NCI-H510A (cell line): ENCODE measurements at places on chromosomes 12 and 14.
A peak's percentile ranks its signal among the peaks of the same experiment; 100 is the strongest.

- no peak for DNase-seq
Observed at GRCh38 chr12:50187084-50187900, 20.1 kb upstream of the CERS5 start.

- no peak for DNase-seq
Observed at GRCh38 chr12:69047990-69048389, 115.0 kb upstream of the CPM start.

DNA sequence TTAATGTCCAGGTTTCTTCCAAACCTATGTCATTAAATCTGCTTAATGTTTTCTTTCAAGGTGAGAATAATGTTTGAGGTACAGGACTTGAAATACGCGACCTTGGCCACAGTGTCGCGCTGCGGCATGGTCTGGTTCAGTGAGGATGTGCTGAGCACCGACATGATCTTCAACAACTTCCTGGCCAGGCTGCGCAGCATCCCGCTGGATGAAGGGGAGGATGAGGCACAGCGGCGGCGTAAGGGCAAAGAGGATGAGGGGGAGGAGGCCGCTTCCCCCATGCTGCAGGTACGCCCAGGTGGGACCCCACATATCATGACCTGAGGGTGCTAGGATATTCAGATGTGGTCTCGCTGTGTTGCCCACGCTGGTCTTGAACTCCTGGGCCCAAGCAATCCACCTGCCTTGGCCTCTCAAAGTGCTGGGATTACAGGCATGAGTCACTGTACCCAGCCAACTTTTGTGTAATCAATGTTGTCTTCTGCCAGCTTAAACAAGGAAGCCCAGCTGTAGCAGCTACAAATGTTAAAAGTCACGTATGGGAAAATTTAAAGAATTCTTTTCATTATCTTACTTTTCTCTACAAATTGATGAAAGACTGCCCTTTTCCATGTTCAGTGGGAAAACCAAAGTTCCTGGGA, 50.8 kb downstream of the DYNC1H1 start:
- no peak for DNase-seq

- peak; percentile 54 for DNase-seq
Observed at GRCh38 chr14:88013750-88014349, 8.9 kb downstream of the GPR65 start.

GRCh38 chr12:89833337-89834252, 125.0 kb upstream of the ATP2B1 start:
- no peak for DNase-seq

GRCh38 chr12:104834607-104835006, 123.5 kb downstream of the SLC41A2 start:
- no peak for DNase-seq

DNA sequence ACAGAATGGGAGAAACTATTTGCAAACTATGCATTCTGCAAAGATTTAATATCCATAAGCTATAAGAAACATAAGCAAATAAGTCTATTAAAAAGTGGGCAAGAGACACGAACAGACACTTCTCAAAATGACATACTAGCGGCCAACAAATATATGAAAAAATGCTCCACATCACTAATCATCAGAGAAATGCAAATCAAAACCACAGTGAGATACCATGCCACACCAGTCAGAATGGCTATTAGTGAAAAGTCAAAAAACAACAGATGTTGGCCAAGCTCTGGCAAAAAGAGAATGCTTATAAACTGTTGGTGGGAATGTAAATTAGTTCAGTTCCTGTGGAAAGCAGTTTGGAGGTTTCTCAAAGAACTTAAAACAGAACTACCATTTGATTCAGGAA, 121.3 kb downstream of the KCNMB4 start:
- no peak for DNase-seq

DNA sequence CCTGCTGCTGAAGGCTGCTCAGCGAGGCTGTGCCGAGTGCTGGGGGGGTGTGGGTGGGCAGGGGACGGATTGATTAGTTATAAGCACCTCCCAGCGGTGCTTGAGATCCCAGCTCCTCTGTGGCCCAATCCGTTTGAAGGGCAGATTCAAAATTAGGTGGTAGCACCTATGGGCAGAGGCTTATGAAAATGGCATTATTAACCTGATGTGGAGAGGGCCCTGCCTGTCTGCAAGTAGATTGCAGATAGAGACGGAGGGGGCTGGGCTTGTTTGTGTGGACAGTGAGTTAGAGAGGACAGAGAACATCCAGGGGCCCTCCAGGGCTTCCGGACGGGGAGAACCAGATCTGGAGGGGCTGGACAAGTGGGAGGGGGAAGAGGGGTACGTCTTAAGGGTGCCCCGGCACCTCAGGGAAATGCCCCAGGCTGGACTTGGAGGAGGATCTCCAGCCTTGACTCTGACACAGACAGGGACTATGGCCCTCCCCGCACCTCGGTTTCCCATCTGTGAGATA, at the start of gene RTL1:
TSS of gene RTL1 (minus strand) at position 51 of the 514 bp plus-strand sequence. CDS start 18,934 bp downstream, outside the sequence.
- no peak for DNase-seq

DNA sequence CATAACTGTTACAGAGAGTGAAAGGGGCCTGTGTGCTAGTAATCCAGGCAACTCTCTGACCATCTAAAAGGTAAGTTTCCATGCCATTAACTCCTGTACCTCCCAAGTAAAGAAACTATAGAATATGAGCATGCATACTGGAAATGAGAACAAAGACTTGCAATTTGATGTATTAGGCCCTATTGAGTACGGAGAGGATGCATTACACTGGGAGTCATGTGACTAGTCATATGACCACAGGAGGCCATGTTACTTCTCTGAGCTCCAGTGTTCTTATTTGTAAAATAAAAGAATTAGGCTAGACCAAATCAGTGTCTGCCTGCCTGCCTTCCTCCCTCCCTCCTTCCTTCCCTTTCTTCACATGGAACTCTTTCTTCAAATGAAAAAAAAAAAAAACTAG, 440.1 kb upstream of the CCDC196 start:
- DNase-seq, result no peak

DNA sequence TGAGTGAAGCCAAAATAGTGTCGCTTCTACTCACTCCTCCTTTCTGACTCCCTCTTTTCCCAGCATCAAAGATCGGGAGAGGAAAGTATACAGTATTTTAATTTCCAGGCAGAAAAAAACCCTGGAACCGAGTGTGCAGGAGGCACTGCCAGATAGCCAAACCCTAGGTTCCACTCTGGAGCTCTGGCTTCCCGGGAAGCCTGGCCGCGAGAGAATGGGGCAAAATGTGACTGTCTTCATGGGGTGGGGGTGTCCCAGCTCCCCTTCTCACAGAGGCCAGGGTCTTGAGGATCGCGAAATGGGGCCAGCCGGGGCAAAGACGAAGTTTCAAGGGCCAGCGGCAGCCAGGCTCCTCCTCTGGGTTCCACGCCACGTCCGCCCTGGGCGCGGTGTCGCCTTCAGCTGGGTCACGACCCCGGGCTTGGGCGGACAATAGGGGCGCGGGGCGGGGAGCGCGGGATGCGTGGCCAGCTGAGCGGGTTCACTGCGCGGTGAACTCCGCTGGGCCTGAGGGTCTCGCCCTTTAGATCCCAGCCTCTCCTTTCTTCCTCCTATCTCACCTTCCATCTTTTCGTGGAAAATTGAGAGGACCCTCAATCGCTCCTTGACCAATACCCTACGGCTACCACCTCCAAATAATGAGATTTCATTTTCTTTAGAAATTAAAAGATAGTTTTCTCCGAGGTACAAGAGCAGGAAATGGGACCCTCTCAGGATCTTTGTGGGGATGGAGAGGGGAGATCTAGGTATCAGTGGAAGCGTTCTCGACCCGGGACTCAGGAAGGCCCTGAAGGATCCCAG, 6.7 kb downstream of the HOXC4 start:
- DNase-seq, result no peak

GRCh38 chr12:118424884-118425283, 48.5 kb downstream of the SUDS3 start:
- no peak for DNase-seq
